ENCODE measurements at places on chromosomes 2 and 18. TPM values are rescaled to one million over a fixed set of nuclear protein-coding genes. Genes with fewer than 3 reads are reported as not detected.

- no peaks in the 10 kb centered on the region for H3K36me3 ChIP-seq
- H3K27ac ChIP-seq = no peak overlapping the region
- DNase-seq = no peak
- no peaks in the 10 kb centered on the region for H3K27me3 ChIP-seq
Observed at GRCh38 chr2:71256421-71256820, 29.5 kb upstream of the PAIP2B start.

- no peaks in the 10 kb centered on the region for H3K27me3 ChIP-seq
- no peak for DNase-seq
- no peak overlapping the region for H3K4me3 ChIP-seq
- H3K4me1 ChIP-seq = no peaks in the 10 kb centered on the region
- no peaks in the 10 kb centered on the region for H3K36me3 ChIP-seq
Observed at GRCh38 chr2:109428841-109429566, 184.8 kb downstream of the SEPTIN10 start.

DNA sequence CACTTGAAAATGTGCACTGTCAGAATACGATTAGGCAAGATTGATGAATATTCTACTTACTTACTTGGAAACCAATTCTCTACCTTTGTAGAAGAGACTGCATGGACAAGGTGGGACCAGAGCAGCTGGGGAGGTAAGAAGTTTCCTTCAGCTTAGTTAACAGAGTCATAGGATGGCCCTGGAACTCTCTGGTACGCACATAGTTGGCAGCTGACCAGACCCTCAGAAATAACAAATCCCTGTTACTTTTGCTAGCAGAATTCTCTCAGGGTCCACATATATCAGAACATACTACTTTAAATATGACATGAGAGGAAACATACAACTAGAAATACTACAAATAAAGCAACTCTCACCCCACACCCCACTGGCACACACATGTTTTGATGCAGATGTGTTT is 24.8 kb upstream of the STAT1 start:
- H3K4me1 ChIP-seq = no peaks in the 10 kb centered on the region
- H3K27ac ChIP-seq = no peak overlapping the region
- no peak for DNase-seq
- H3K36me3 ChIP-seq = no peaks in the 10 kb centered on the region

DNA sequence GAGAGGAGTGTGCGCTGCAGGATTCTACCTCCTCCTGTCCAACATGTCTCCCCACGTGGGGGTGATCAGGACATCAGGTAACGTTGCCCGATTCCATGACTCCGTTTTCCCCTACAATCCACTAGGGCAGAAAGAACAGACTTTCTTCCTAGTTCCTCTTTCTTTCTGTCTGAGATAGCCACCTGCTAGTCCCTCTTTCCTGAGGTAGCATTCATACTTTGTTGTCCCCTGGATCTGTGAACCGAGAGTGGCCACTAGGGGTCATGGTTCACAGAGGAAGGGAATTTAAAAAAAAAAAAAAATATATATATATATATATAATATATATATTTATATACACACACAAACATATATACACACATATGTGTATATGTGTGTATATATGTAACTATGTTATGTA is 210.0 kb upstream of the ZNF521 start:
- H3K27me3 ChIP-seq = no peaks in the 10 kb centered on the region
- no peak overlapping the region for H3K4me3 ChIP-seq
- no peak for DNase-seq
- no peak overlapping the region for H3K27ac ChIP-seq
- no peaks in the 10 kb centered on the region for H3K36me3 ChIP-seq
- peaks cover 5% of the 10 kb centered on the region for H3K4me1 ChIP-seq

DNA sequence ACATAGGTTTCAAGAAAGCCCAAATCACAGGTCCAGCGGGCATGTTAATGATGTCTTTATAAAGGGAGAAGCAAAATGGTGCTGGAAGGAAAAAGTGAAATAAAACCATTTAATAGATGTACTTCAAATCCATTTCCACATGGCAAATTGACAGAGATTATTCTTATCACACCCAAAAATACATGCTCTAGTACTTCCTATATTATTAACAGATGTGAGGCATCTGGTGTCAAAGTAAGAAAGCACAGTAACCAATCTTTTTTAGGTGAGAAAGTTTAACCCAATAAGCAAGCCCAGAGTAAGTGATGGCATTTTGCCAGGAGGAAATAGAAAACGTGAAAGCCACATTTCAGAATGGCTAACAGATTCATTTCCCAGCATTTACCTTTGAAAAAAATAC is 128.0 kb downstream of the ABCA12 start:
- DNase-seq = no peak
- H3K27me3 ChIP-seq = no peaks in the 10 kb centered on the region
- no peaks in the 10 kb centered on the region for H3K4me1 ChIP-seq
- no peak overlapping the region for H3K27ac ChIP-seq

- no peaks in the 10 kb centered on the region for H3K27me3 ChIP-seq
- peaks cover 16% of the 10 kb centered on the region for H3K4me1 ChIP-seq
Observed at GRCh38 chr2:74239346-74239745, 40.9 kb downstream of the MTHFD2 start.

GRCh38 chr2:140502951-140503630 is 1627.7 kb downstream of the LRP1B start:
- no peak overlapping the region for H3K4me3 ChIP-seq
- no peak overlapping the region for H3K27ac ChIP-seq
- H3K4me1 ChIP-seq = no peaks in the 10 kb centered on the region
- H3K36me3 ChIP-seq = no peaks in the 10 kb centered on the region
- H3K27me3 ChIP-seq = no peaks in the 10 kb centered on the region

- no peak for DNase-seq
- H3K27ac ChIP-seq = no peak overlapping the region
- H3K36me3 ChIP-seq = no peaks in the 10 kb centered on the region
- no peaks in the 10 kb centered on the region for H3K27me3 ChIP-seq
Observed at GRCh38 chr18:44729631-44730101, 49.0 kb downstream of the SETBP1 start.

GRCh38 chr2:194486326-194486725 is 1170.7 kb upstream of the SLC39A10 start:
- no peaks in the 10 kb centered on the region for H3K4me1 ChIP-seq
- H3K27ac ChIP-seq = no peak overlapping the region
- no peaks in the 10 kb centered on the region for H3K36me3 ChIP-seq
- H3K27me3 ChIP-seq = no peaks in the 10 kb centered on the region

DNA sequence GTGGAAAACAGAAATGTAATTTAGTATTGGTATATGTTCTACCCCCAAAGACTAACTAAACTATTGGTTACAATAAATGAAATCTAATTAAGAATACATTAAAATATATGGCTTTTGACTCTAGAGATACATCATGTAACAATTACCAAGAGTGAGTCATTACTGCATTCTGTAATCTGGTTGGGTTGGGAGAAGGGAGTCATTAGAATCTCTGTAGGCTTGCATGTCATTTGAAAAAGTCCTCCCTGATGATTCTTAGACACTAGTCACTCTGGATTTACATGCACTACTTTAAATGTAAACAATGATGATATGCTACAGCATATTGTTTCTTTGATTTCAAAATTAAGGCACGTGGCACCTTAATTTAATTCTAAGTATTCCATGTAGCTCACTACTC is 293.4 kb upstream of the CHST9 start:
- no peaks in the 10 kb centered on the region for H3K27me3 ChIP-seq
- no peaks in the 10 kb centered on the region for H3K36me3 ChIP-seq
- no peak for DNase-seq
- H3K4me3 ChIP-seq = no peak overlapping the region
- no peak overlapping the region for H3K27ac ChIP-seq

GRCh38 chr18:57743008-57743407 is 60.1 kb downstream of the ATP8B1 start:
- H3K27me3 ChIP-seq = no peaks in the 10 kb centered on the region
- H3K36me3 ChIP-seq = no peaks in the 10 kb centered on the region
- DNase-seq = no peak
- peaks cover 36% of the 10 kb centered on the region for H3K4me1 ChIP-seq
- H3K27ac ChIP-seq = peak overlapping the region; percentile 64

DNA sequence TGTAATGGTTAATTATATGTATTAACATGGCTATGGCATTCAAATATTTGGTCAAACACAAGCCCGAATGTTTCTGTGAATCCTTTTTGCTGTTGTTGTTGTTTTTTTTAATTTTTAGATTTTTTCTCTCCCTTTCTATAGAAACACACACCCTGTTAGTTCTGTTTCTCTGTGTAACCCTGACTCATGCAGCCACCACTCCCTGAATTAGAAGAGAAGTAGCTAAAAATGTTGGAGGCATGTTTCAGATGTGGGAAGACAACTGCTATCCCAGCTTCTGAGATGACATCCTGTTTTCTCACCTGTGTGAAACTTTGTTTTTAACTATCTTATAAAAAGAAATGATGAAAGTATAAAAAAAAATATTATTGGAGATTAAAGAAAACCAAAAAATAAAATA is 219.6 kb upstream of the RGPD4 start:
- H3K36me3 ChIP-seq = no peaks in the 10 kb centered on the region
- no peak overlapping the region for H3K27ac ChIP-seq
- DNase-seq = no peak

- H3K27me3 ChIP-seq = peaks cover 11% of the 10 kb centered on the region
- H3K36me3 ChIP-seq = no peaks in the 10 kb centered on the region
- H3K4me1 ChIP-seq = no peaks in the 10 kb centered on the region
- no peak overlapping the region for H3K4me3 ChIP-seq
- no peak overlapping the region for H3K27ac ChIP-seq
- peak; percentile 65 for DNase-seq
Observed at GRCh38 chr2:231900486-231900942, 25.7 kb downstream of the NPPC start.

DNA sequence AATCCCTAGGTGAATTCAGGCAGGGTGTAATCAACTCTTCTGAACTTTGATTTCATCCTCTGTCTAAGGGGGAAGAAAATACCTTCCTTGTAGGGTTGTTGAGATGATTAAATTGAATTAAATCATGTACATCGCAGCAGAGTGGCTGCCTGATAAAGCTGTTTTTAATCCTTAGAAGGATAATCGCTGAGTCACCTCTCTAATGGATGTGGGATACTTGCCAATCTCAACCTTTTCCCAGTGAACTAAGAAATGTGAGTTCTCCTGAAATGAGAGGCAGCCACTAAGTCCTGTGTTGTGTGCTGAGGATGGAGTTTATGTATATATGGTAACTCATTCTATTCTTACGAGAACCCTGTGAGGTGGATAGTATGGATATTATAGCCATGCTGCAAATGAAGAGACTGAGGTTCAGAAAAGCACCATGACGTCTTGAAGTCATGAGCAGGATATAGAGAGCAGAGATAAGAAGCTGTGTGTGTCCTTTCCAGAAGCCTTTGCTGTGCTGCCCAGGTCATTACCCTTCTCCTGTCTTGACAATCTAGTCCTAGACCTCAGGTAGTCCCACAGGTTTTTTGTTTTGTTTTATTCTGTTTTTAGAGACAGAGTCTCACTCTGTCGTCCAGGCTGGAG is 93.3 kb downstream of the HNRNPLL start:
- H3K4me1 ChIP-seq = peaks cover 25% of the 10 kb centered on the region
- no peak overlapping the region for H3K27ac ChIP-seq
- H3K4me3 ChIP-seq = no peak overlapping the region
- no peaks in the 10 kb centered on the region for H3K36me3 ChIP-seq
- no peak for DNase-seq

DNA sequence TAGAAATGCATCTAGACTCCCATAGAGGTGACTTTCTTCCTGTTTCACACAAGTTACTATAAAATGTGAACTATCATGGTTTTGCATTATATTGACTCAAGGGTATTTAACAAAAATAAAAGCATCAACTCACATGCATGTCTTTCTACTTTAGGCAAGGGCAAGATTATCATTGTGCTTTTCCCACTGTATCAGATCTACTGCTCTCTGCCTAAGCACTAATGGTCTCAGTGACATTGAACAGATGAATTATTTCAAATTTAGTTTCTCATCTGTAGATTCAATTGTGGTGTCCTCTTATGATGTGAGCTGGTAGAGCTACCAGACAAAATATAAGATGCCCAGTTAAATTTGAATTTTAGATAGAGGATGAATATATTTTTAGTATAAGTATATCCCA is 113.9 kb downstream of the MTX2 start:
- no peaks in the 10 kb centered on the region for H3K36me3 ChIP-seq
- H3K4me3 ChIP-seq = no peak overlapping the region
- DNase-seq = no peak
- no peaks in the 10 kb centered on the region for H3K4me1 ChIP-seq
- H3K27ac ChIP-seq = no peak overlapping the region

Gene LOXL3
- total RNA-seq = 4.0 TPM

Gene LINC00305
- total RNA-seq = not detected

Gene SEPTIN10
- 60.6 TPM for total RNA-seq

Gene DPY30
- total RNA-seq = 35.4 TPM

Gene MAP4K4
- 78.0 TPM for total RNA-seq

Gene TDRD15
- not detected for total RNA-seq

Gene OR6B2
- not detected for total RNA-seq
